Activated B cell treated with CpG ODN at 0.5 μM for 24 hours (primary cell): ENCODE measurements at places on chromosomes 4 and X. TPM values are rescaled to one million over a fixed set of nuclear protein-coding genes. Genes with fewer than 3 reads are reported as not detected.

- no peak for DNase-seq
Observed at GRCh38 chr4:152727784-152728183, 48.0 kb upstream of the TMEM154 start.

CT83 gene
- not detected in 2 replicates for total RNA-seq

DNA sequence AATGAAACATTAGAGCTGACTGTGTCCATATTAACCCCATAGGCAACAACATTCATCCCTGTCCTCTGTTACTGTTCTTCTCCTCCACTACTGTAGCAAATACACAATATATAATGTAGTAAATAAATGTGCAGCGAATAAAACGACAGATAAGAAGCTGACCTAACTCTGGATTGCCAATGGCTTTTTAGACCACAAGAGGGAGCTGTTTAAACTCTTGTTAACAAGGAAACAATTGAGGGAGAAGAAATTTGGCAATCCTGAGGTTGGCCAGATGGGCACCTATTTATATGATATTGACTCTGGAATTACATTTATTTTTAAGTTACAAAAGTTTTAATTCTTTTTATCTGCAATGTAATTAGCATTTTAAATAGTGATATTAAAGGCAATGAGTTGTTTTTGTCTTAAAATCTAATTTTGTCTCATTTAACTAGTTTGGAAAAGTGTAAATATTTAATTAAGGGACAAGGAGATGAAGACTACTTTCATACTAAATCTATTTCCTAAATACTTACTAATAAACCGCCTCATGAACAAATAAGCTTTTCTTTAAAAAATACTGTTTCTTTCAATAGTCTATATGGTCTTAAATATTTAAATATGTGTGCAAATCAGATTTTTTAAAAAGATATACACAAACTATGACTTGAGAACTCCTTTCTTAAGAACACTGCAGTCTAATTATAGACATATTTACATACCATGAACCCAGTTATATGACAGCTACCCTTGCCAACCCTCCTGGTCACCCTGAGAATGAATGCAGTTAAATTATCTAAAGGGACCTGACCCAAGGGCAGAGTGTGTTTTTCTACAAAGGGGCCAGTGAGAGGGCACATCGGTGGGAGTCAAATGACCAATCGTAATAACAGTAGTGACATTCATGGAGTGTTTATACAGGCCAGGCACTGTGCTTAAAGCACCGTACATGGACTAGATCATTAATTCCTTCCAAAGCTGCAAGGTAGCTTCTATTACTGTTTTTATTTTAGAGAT is 52.9 kb upstream of the HPF1 start:
- DNase-seq = no peak

DNA sequence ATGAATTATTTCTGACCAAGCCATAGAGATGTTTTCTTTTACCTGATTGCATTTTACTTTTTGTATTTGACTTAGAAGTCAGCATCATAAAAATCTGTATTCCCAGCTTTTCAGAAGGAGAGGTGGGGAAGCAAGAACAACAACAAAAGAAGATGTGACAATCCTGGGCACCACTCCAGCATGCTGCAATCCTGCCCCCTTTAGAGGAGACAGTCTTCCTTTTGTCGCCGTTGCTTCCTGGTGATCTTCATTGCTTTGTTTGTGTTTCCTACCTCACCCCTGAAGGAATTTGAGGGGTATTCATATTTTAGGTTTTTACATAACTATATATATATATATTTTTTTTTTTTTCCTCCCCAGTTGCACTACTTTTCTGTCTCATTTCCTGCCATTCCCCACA is 3.7 kb downstream of the QRFPR start:
- no peak for DNase-seq

DNA sequence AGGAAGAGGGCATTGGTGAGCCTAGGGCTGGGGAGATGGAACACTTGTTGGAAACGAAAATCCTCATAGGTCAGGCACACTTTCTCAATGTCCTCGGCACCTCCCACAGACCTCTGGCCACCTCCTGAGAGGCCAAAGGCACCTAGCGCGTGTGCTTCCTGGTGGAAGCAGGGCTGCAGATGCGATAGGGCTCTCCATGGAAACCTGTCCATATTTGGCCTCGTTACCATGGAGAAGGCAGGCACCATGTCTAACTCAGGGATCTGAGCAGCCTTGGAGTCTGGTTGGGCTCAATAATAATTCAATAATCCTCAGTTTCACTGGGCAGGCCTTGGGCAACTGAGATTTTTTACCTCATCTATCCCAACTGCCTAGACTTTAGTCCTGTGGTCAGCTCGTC is 58.3 kb downstream of the RAI2 start:
- no peak for DNase-seq

ZXDA gene
- total RNA-seq = 9.2 and 9.8 TPM in 2 replicates

DNA sequence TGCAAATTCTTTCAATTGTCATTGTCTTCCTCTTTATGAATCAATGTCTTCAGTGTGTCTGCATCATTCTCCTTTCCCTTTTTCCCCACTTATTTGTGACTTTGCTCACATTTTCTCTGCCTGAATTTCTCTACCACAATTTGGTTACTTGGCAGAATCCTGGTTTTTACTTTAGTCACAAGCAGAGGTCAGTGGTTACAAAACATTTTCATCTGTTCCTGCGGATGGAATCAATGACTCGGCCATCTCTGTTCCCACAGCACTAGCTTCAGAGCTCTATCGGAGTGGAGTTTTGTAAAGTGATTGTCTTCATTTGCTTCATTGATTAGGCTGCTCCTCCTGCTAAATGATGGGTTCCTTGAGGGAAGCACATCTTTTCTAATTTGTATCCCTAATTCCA is 501.3 kb upstream of the AADAT start:
- DNase-seq = no peak

DNA sequence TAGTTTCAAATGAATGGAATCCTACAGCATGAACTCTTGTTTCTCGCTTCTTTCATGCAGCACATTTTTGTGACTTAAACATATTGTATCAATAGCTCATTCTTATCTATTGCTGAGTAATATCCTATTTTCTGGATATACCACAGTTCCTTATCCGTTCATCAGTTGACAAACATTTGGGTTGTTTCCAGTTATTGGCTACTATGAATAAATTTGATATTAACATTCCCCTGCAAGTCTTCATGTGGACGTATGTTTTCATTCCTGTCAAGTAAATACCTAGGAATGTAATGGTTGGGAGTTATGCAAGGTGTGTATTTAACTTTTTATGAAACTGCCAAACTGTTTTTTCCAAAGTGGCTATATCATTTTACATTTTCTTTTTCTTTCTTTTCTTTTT is 114.0 kb upstream of the SH3RF1 start:
- DNase-seq = no peak

DNA sequence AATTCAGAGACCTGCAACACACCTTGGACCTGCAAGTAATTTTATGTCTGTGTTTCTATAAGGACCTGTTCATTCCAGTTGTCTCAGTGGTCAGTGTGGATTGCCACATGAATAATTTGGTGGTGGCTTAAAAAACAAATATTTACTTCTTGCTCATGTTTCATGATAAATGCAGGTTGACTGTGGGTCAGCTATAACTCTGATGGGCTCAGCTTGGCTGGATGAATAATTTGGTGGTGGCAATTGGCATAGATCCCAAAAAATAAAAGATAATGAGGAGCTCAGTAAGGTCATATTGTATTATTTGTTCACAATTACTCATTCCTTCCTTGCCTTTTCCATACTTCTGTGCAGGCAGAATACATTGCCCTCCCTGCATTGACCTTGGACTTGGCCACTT is 18.9 kb upstream of the SCRG1 start:
- no peak for DNase-seq

DNA sequence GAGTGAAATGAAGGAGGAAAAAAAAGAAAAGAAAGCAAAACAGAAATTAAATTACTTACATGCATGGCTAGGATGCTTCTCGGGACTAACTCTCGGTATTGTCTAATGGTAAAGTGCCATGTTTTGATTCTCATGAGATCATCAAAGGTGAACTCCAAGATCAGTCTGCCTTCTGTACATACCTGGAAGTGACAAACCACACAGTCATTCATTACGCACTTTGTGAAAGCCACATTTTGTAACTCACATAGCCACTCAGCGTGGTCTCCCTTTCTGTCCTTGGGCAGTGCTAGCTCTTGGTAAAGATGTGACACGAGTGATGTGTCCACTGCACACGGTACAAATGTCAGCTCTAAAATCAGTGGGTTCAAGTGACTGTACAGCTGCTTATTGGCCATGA is 309.8 kb downstream of the LDB2 start:
- no peak for DNase-seq
